Left kidney (tissue), 8 donors: ENCODE measurements at places on chromosomes 4 and X.

- DNase-seq = no peak
Observed at GRCh38 chrX:153964105-153964504, 7.5 kb downstream of the HCFC1 start.

- DNase-seq = peak; percentile 26
Observed at GRCh38 chr4:72031868-72032608, at the start of gene NPFFR2. NPFFR2 (plus strand) TSS chr4:72032000; CDS start chr4:72128592, 96,592 bp downstream.

- DNase-seq = no peak
Observed at GRCh38 chrX:77788050-77788449, 2.0 kb upstream of the ATRX start.

GRCh38 chr4:109576462-109576861 lies 16.4 kb downstream of the MCUB start:
- DNase-seq = peak; percentile 19

DNA sequence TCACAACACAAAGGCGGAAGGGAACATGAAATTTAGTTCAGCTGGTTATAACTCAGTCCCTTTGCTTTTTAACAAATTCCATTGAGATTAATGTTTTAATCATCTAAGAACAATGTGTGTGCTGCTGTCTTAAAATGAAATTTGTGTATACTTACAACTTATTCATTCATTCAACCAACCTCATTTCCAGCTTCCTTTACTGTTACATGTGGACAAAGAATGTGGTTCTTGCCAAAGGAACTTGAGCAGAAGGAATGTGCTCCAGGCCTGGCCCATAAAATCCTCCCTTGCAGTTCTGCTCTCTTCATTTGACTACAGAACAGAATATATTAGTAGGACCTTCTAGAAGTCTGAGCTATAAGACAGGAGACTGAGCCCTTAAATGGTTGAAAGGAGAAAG lies 176.8 kb upstream of the GLRA2 start:
- no peak for DNase-seq

- DNase-seq = no peak
Observed at GRCh38 chrX:107716118-107716684, 59.4 kb downstream of the TSC22D3 start.

DNA sequence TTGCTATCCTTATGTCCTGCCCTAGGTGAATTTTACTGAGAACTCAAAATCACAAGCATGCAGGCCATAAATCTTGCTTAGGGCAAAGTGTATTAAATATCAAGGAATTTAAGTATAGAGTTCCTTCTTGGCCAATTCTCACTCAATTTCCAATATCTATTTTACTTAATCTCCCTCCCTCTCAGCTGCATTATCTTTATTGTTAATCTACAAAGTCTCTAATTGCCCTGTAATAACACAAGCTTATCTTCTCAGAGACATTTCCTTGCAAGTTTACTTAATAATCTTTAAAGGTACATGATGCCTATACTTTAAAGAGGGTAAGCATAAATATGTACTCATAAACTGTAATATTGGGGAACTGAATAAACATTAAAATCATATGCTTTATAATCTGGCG lies 26.9 kb upstream of the MAOB start:
- no peak for DNase-seq

- no peak for DNase-seq
Observed at GRCh38 chr4:22412013-22412412, 103.9 kb downstream of the ADGRA3 start.

DNA sequence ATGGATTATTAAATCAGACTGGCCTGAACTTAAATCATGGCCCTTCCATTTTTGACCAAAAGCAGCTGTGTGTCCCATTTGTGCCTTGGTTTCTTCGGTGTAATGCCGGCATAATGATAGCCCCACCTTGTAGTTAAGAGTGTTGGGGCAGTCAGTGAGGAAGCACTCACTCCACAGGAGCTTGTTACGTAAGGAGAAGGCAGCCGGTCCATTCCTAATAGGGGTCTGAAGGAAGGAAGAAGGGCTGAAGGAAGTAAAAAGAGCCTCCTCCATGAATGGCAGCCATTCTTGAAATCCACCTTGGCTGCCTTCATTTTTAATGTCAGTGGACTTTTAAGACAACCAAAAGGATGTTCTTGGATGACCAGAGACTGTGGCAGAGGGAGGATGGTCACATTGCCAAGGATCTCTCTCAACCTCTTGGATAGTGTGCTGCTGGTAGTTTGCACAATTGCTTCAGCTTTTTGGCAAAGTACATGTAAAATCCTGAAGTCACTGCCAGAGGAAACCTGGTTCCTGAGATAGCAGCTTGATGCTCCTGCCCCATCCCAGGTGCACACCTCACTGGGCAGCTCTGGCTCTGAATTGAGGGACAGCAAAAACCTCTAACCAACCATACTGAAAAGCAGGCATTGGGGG lies 113.5 kb downstream of the PTTG2 start:
- DNase-seq = no peak

GRCh38 chr4:101177154-101177553 lies 170.2 kb downstream of the PPP3CA start:
- no peak for DNase-seq

- no peak for DNase-seq
Observed at GRCh38 chrX:13144927-13145655, 100.7 kb upstream of the FAM9C start.

GRCh38 chr4:137677863-137678262 lies 145.6 kb upstream of the PCDH18 start:
- no peak for DNase-seq

- DNase-seq = no peak
Observed at GRCh38 chr4:71945791-71946190, 86.0 kb upstream of the NPFFR2 start.

DNA sequence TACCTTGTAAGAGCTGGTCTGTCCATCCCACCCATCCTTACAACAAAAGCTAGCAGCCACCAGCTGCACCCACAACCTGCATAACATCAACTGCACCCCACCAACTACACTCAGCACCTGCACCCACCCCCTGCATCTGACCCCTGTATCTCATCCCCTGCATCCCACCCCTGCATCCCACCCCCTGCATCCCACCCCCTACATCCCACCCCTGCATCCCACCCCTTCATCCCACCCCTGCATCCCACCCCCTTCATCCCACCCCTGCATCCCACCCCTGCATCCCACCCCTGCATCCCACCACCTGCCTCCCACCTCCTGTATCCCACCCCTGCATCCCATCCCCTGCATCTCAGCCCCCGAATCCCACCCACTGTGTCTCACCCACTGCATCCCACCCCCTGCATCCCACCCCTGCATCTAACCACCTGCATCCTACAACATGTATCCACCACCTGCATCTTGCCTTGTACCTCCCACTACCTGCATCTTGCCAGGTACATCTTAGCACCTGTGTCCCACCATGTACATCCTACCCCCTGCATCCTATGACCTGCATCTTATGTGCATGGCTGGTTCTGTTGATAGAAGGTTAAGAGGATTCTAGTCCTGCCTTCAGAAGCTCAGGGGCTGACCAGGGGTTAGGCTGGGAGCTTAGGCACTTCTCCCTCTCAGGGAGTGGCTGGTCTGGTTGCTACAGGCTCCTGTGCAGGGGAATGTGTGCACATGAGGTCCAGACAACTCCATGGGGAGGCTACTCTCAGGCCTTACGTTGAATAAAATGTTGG lies 9.4 kb downstream of the TMEM271 start:
- no peak for DNase-seq

DNA sequence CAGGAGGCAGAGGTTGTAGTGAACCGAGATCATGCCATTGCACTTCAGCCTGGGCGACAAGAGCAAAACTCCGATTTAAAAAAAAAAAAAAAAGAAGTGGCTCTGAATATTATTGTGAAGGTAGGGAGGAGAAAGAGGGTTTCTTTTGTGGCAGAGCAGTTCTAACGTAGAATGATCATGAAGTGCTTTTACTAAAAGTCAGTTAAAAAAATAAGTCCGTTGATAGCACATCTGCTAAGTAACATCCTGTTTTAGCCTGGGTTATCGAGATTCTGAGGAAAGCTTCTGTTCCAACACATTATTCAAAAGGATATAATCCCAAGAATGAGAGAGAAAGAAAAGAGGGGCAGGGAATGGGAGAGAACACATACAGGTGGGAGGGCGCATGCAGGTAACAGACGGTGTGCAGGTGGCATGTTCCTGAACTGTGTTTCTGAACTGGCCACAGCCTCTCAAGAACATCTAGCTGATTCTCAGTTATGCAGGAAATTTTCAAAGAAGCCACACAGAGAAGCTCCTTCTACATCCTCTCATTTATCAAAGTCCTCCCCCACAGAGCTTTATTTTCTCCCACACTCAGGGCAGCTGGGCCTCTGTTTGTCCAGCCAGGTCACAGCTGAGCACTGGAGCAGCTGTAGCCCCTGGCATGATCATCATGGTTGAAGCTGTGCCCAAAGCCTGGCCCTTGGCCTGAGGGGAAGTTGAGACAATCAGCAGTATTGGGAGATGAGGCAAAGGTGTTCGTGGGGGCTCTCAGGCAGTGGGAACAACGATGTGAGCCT lies 342.3 kb downstream of the ZNF674 start:
- peak; percentile 19 for DNase-seq

GRCh38 chr4:1841201-1841886 lies 14.6 kb downstream of the LETM1 start:
- DNase-seq = no peak

DNA sequence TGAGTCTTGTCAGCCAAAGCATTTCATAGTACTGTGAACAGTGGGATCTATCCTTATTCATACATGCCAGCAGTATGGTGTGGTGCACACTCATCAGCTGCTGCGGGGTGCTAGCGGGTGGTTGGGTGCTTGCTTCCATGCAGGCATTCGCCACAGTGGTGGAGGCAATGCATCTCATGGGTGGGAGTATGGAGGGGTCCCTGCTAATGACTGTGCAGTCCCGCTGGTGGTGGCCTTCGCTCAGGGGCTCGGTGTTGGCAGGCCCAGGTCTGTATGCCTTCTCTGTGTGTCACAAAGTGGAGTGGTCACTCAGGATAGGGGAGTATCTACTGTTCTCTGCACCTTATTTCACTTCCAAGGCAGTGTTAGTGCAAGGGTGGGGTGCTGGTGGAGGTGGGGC lies 122.6 kb downstream of the POU3F4 start:
- DNase-seq = no peak

GRCh38 chr4:184475096-184475461 lies 729 bp upstream of the IRF2 start:
- peak; percentile 59 for DNase-seq

DNA sequence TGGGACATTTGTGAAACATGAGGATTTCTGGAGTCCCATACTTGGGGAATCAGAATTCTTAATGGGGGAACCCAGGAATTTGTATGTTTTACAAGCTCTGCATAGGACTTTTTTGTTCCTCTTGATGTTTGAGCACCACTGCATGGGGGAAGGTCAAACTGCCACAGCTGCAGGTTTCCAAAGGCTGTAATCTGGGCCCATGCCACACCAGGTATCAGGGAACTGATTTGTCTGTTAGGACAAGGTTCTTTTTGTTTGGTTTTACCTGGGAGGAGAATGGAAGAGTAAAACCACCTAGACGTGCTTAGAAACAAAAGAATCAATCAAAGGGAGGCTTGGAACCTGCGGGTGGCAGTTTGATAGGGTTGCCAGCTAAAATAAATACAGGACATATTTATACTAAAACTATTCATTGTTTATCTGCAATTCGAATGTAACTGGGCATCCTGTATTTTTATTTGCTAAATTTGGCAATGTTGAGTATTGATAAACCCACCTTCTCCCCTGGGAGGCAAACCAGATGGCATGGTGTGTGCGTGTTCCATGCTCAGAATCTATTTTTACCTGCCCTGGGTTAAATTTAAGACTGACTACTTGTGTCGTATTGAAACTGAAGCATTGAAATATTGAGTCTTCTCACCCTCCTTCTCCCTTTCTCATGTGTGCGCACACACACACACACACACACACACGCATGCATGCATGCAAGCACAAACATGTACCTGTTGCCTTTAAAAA lies 63.7 kb downstream of the TMEM164 start:
- no peak for DNase-seq

GRCh38 chr4:94701631-94702300 lies 56.0 kb upstream of the BMPR1B start:
- DNase-seq = no peak

GRCh38 chr4:113476800-113477199 lies 284.7 kb downstream of the CAMK2D start:
- no peak for DNase-seq

- DNase-seq = no peak
Observed at GRCh38 chrX:153610836-153611213, 11.9 kb upstream of the CCNQ start.

DNA sequence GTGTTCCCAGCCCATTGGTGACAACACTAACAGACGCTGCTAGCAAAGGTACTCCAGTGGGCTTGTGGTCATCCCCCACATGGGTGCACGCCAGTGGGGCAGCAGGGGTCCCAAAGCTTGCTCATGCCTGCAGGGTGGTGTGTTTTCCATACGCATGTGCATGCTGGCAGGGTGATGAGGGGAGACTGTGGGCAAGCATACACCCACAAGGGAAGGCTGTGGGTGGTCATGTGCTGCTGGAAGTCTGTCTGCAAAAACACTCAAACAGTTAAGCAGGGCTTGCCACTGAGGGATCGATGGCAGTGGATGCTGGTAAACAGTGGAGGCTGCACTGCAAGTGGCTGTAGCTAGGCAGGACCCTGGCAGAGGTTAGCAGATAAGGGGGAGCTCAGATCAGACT lies 79.9 kb downstream of the FAAH2 start:
- DNase-seq = no peak

DNA sequence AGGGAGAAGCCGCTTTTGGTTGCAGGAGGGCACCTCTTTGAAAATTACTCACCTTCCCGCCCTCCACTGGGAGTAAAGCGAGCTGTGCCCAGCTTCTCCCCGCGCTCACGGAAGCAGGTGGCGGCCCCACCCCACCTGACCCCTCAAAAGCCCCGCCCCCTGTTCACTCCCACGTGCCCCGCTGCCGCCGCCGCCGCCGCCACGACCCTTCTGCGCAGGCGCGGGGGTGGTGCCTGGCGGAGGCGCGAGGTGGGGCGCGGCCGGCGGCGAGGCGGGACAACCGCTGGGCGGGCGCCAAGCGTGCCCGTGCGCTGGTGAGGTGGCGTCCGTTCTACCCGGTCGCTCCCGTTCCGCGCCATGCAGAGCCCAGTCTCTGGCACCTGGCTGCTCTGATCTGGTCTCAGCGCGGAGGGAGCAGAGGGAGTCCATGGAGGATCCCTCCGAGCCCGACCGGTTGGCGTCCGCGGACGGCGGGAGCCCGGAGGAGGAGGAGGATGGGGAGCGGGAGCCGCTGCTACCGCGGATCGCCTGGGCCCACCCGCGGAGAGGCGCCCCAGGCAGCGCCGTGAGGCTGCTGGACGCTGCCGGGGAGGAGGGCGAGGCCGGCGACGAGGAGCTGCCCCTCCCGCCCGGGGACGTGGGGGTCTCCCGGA lies at the start of gene PI4K2B:
TSS of gene PI4K2B (plus strand) at position 297 of the 653 bp plus-strand sequence. CDS start at position 428, 131 bp downstream.
- peak; percentile 89 for DNase-seq
